Subcutaneous adipose tissue (tissue), 4 donors: ENCODE measurements at places on chromosomes 1 and 21. TPM values are rescaled to one million over a fixed set of nuclear protein-coding genes. Genes with fewer than 3 reads are reported as not detected.

Gene CDC7
- 2.4 TPM for total RNA-seq

Gene KRTAP7-1
- not detected for total RNA-seq

Gene KRTAP19-7
- not detected for total RNA-seq

Gene ADAMTS5
- total RNA-seq = 146 TPM

Gene C1orf141
- not detected for total RNA-seq

Gene FCER1G
- total RNA-seq = 39.6 TPM

Gene FAM89A
- 139 TPM for total RNA-seq

Gene SPTA1
- total RNA-seq = 0.38 TPM

Gene PPM1J
- not detected for total RNA-seq

Gene TDRD5
- 0.51 TPM for total RNA-seq

Gene NEXN
- total RNA-seq = 25.8 TPM

Gene KLHL17
- 5.5 TPM for total RNA-seq

Gene MARCKSL1
- 10.3 TPM for total RNA-seq

Gene FAM131C
- not detected for total RNA-seq

Gene LINGO4
- not detected for total RNA-seq

Gene MTX1
- 37.3 TPM for total RNA-seq

Gene BARHL2
- total RNA-seq = not detected

Gene SPRR3
- total RNA-seq = not detected

Gene PCP4
- total RNA-seq = not detected

Gene GJC2
- 0.68 TPM for total RNA-seq

Gene CHI3L2
- total RNA-seq = 10.9 TPM

Gene TIE1
- total RNA-seq = 147 TPM

Gene LCE2C
- not detected for total RNA-seq

Gene TMPRSS3
- not detected for total RNA-seq

Gene SELE
- total RNA-seq = 0.19 TPM

Gene GRIK3
- total RNA-seq = 0.16 TPM

Gene OR2W3
- not detected for total RNA-seq

Gene OR2T1
- not detected for total RNA-seq

Gene LEPR
- total RNA-seq = 20.5 TPM
